ENCODE measurements at places on chromosomes 11 and 22. TPM values are rescaled to one million over a fixed set of nuclear protein-coding genes. Genes with fewer than 3 reads are reported as not detected.

DNA sequence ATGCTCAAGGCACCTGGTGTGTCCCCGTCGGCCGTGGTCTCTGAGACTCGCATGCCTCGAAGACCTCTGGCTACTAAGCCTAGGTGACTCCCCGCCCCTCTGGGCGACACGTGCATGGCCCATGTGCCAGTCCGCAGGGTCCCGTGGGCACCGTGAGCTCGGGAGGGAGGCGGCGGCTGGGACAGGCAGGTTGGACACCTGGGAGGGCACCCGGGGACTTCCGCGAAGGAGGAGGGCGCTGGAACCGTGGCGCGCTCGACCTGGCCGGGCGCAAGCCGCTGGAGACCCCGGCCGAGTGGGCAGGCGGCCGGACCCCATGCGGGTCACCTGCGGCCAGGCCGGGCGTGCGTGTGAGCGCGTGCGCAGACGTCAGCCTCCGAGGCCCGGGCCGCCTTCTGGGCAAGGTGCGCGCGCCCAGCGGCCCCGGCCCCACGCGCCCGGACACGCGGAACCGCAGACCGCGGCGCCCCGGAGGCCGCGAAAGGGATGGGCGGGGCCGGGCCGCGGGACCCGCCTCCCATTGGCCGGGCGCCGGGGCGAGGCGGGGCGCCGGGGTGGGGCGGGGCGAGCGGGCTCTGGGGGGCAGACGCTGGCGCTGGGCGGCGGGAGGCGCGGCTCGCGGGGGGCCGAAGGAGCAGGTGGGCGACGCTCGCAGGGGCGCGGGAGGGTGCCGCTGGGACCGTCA lies 579 bp upstream of the RASD2 start:
- no peaks in the 10 kb centered on the region for H3K36me3 ChIP-seq
- H3K27me3 ChIP-seq = peaks cover 15% of the 10 kb centered on the region
- peak overlapping the region; percentile 43 for H3K4me3 ChIP-seq
- H3K27ac ChIP-seq = no peak overlapping the region
- H3K4me1 ChIP-seq = peaks cover 26% of the 10 kb centered on the region

DNA sequence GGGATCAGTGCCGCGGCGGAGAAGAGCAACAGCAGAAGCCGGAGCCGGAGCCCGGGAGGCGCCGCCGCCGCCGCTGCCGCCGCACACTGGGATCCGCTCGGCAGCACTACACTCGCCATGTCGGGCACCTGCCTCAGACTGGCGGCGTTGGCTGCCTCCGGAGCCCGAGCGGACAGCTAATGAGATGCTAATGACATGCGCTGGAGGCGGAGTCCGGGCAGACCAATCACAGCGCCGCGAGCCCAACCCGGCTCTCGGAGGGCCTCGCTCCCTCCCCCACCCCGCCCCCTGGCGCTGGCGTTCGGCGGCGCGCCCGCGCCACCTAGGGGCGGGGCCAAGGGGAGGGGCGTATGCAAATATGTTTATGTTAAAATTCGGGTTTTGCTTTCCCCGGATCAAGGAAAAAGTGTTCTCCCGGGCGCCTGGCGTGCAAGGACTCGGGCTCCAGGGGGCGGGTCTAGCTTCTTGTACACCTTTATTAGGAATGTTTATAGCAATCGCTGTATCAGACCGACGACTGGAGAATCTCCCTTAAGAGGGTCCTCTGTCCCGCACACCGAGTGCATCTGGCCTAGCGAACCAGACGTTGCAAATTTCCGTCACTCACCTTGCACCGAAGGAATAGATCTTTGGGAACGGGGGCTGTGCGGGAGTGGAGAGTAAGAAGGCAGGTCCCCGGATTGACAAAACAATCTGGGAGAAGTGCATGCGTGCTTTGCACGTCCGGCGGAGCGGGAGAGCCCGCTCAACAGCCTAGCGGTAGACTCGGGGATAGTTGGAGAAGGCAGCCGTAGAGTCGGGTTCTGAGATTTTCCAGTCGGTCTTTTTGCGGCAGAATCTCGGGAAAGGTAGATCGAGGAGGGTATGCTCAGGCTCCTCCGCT lies at the start of gene CADM1:
Gene CADM1, minus strand, starts transcription at position 140 of the 883 bp plus-strand sequence.
- peak within 1 kb of the TSS; percentile 44 for H3K4me3 ChIP-seq
- H3K36me3 ChIP-seq = no peaks in the 10 kb centered on the region
- DNase-seq = peak; percentile 91
- H3K27ac ChIP-seq = no peak within 1 kb of the TSS

DNA sequence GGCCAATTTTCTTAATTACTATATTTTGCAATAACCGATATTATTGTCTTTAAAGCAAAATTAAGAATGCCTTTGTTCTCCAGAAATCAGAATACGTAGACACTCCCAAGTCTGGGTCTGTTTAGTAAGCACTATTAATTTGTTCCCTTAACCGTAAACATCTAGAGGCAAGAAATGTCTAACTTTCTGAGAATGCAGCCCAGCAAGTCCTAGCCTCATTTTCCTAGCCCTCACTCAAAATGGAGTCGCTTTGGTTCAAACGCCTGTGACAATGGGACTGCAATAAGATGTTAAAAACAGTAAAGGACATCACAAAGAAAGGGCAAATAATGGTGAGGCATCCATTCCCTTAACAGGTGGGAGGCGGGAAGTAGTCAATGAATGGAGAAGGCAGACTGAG lies 280.7 kb downstream of the DLG2 start:
- no peaks in the 10 kb centered on the region for H3K36me3 ChIP-seq
- H3K27me3 ChIP-seq = no peaks in the 10 kb centered on the region
- H3K4me1 ChIP-seq = no peaks in the 10 kb centered on the region
- no peak overlapping the region for H3K27ac ChIP-seq

DNA sequence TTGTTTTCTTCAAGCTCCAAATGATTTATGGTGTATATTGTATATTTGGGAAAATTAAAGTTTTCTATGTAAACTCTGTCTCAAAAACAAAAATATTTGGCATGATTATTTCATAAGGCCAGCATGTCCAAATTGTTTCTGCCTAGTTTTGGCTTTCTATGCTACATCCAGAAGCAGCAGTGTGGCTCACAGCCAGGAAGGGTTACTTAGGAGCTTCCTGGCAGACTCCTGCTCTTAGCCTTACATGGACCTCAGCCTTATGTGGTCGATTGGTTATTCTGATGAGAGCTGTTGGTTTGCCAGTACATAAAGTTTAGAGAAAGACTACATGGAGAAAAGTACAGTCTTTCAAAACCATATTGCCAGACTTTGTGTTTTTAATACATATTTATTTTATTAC lies 297.7 kb upstream of the FAT3 start:
- H3K27me3 ChIP-seq = no peaks in the 10 kb centered on the region
- no peak overlapping the region for H3K27ac ChIP-seq
- no peak overlapping the region for H3K4me3 ChIP-seq
- DNase-seq = no peak
- no peaks in the 10 kb centered on the region for H3K4me1 ChIP-seq

AAMDC gene
- total RNA-seq = 5.4 TPM

GRCh38 chr11:130459521-130459920 lies 11.1 kb downstream of the ADAMTS15 start:
- no peak overlapping the region for H3K4me3 ChIP-seq
- no peaks in the 10 kb centered on the region for H3K4me1 ChIP-seq
- no peaks in the 10 kb centered on the region for H3K27me3 ChIP-seq

- no peak overlapping the region for H3K27ac ChIP-seq
- H3K36me3 ChIP-seq = no peaks in the 10 kb centered on the region
- no peak overlapping the region for H3K4me3 ChIP-seq
- peaks cover 17% of the 10 kb centered on the region for H3K4me1 ChIP-seq
- peaks cover 21% of the 10 kb centered on the region for H3K27me3 ChIP-seq
- DNase-seq = no peak
These were observed 22.4 kb downstream of the DUSP8 start for GRCh38 chr11:1549338-1550330.

CARD10 gene
- total RNA-seq = 0.16 TPM

DNA sequence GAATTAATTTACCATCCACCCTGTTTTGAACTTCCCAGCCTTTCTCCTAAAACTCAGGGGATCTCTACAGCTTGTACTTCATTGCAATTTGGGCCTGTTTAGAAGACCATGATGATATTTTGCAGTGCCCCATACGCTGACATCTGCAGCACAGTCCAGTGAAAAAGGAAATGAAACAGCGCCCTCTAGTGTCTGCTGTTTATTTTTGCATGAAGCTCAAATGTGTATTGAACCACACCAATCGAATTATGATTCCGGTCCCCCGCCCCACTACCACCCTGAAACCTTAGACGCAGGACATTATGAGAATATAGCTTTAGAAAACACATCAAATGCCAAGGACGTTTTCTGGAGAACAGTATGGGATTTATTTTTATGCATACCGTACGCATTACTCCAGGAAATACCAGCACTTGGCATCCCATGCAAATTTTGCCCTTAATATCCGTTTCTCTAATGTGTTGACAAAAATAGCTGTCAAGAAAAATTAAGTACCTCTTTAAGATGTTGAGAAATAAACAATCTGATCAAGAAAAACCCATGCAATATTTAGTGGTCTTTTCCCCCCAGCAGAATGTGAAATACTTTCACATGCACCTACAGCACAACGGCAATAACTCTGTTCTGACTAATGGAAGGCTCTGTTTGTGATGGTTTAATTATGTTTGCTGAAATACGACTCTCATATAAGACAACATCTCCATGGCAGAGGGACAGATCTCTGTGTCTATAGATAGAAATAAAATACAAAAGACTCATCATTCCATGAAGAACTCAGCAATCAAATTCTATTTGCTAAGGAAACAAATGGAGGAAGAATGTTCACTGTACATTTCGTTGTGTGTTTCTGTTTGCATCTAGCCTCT lies 93.9 kb downstream of the TECTA start:
- H3K36me3 ChIP-seq = no peaks in the 10 kb centered on the region
- peak; percentile 83 for DNase-seq
- no peak overlapping the region for H3K27ac ChIP-seq
- H3K4me3 ChIP-seq = no peak overlapping the region

DNA sequence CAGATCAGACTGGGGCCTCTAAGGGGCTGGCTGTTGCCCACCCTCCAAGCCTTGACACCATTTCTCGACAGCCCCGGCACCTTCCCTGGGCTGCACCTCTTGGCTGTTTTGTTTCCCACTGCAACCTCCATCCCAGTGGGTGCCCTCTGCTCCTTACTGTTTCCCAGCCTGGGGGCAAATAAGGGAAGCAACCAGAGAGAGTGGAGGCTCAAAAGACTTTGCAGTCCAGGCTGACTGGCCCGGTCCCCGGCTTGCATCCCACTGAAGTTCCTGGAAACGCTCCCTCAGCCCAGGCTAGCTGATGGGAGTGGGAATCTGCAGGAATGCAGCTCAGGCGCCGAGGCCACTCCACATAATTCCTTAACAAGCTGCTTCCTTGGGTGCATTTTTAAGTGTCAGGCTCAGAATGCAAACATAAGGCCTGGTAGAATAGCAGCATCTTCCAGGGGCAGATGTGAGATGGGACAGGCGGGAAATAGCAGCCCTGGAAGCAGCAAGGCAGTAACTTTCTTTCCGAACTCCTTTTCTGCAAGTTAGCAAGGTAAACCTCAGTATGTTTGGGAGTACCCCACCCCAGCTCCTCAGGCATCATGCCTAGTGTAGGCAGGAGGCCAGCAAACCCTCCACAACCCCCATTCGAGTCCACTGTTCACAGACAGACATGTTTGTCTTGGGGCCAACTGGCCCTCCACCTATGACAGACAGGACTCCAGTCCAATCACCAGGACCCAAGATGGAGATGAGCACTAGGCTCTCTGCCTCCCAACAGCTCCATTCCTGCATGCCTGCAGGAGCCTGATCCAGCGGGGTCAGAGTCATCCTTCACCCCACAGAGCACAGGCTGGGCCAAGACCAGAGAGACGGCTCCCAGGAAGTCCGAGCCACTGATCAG lies 39.3 kb downstream of the RPL27A start:
- no peak overlapping the region for H3K4me3 ChIP-seq
- DNase-seq = no peak
- H3K36me3 ChIP-seq = no peaks in the 10 kb centered on the region
- H3K27me3 ChIP-seq = no peaks in the 10 kb centered on the region
- no peaks in the 10 kb centered on the region for H3K4me1 ChIP-seq

All from natural killer cell (primary cell).